ENCODE measurements at places on chromosomes 7 and 10. TPM values are rescaled to one million over a fixed set of nuclear protein-coding genes. Genes with fewer than 3 reads are reported as not detected.

- DNase-seq: no peak
Observed at GRCh38 chr10:36462194-36462593, 663.2 kb upstream of the ANKRD30A start.

DNA sequence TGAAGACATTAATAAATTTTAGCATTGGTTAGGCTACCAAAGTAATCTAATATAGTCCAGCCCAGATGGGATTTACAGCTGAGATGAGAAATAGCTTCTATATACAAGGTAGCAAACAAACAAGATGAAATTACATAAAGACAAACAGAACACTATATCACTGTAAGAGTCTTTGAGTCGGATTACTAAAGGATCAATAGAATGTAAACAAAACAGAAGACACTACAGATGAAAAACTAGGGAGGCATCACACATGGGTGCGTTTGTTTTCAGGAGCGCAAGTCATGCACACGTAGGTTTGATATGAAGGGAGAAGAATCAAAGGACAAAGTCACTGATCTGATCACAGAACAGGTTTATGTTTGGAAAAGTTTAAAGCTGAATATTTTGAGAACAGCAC, 26.5 kb downstream of the MPP7 start:
- no peak for DNase-seq

GRCh38 chr10:98694014-98694413, 247.3 kb upstream of the HPS1 start:
- no peak for DNase-seq

GRCh38 chr10:1367938-1368841, 312.0 kb downstream of the WDR37 start:
- DNase-seq: no peak

DNA sequence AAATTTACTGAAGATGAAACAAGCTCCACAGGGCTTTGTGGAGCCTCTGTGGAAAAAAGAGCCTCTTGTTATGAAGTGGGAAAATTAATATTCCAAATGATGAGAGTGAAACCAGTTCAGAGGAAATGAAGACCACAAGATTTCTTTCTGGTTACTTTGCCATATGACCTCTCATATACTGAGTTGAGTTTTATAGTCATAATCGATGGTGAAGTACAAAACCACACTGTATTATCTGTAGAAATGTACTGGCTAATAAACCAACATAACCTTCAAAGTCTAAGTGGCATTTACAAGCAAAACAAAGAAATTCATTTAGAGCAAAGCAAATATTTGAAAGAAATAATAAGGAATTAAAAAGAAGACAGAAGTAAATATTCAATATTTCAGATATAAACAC, 662.6 kb upstream of the ZWINT start:
- no peak for DNase-seq

DNA sequence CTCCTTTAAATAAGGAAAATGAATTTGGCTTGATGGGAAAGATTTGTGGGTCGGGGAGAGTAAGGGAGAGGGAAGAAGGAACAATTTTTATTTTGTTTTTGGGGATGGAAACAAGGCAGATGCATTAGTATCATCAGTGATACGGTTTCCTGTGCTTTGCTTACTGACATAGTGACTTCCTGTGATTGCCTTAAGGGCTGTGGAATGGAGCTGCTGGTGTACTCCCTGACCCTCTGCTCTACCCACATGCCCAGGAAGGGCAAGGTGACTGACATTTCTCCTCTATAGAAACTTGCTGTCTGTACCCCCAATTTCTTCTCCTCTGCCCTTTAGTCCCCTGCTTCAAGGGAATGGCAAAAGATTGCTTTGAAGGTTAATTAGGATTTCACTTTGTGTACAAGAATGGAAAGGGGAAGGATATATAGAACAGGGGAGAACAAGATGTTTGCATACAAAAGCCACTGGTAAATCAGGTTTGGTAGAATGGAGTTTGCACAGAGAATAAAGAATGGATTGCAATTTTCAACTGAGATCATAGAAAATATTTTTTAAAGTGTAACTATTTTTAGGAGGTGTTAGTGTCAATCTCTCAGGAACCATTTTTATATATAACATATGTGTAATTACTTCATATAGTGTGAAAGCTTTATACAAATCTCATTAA, 129.0 kb upstream of the AGR3 start:
- no peak for DNase-seq

GRCh38 chr10:49139846-49140195, 6.0 kb upstream of the FAM170B start:
- no peak for DNase-seq

DNA sequence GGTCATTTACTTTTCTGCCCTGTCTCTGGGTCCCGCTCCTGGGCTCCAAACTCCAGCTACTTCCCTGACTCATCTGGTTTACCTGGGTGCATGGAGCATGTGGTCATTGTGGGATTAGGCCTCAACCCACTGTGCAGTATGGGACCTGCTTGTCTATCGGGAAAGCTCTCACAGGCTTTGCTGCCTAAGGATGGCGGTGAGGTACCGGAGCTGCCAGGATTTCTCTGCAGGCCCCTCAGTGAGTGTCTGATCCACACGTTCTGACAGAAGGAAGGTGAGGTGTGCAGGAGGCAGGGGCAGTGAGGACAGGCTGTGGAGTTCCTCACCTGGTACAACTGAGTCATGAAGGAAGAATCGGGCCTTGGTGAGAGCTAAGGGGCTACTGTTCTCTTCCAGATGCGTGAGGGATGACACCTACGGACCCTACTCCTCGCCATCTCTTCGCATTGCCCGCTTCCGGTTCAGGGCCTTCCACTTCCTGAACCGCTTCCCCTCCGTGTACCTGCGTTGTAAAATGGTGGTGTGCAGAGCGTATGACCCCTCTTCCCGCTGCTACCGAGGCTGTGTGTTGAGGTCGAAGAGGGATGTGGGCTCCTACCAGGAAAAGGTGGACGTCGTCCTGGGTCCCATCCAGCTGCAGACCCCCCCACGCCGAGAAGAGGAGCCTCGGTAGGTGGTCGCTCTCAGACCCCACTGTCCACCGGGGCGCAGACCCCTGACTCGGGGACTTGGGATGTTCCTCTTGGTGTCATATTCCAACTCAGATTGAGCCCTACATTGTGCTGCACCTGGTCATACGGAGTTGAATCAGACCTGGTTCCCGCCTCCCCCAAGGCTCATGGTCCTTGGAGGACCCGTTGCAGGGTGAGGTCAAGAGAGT, 56.7 kb downstream of the C10orf120 start:
- no peak for DNase-seq

DNA sequence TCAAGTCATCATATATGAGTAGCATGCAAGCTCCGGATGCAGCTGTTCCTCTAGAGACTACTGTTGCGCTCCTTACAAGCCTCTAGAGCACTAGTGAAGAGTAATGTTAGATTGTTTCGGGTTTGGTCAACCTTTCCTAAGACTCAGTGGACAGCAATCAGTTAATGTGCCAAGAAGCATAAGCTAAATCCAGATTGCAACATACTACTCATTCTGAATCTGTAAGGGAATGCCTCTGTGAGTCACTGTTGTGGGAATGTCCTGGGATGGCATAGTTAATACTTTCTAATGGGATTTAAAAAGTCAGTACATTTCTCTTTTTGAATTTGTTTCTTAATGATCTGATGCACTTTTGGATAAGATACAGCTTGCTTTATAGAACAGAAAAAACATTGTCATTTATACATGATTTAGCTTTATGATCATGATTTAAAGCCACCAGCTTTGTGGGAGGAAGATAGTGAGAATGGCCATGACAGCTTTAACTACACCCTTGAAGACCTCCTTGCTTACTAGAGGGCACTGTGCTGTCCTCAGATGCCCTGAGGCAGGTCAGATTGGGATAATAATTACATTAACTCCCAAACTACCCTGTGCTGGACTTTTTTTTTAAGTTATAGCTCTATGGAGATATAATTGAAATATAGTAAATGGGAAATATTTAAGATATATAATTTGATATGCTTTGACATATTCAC, 138.4 kb downstream of the SDK1 start:
- no peak for DNase-seq

DNA sequence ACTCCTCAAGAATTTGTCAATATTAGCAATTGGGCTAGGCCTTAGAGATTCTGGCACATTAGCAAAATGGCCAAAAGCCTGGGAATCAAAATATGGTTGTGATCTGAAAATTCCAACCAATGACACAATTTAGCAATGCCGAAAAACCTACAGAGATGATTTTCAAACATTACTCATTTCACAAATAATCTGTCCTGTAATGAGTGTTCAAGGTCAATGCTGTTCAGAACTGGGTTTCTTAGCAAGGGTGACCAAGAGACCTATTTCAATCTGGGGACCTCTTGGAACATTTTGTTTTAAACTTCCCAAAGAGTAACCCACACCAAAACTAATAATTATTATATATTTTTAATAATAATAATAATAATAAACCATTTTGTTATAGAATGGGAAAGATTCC, 24.1 kb downstream of the ELMO1 start:
- DNase-seq: no peak

DNA sequence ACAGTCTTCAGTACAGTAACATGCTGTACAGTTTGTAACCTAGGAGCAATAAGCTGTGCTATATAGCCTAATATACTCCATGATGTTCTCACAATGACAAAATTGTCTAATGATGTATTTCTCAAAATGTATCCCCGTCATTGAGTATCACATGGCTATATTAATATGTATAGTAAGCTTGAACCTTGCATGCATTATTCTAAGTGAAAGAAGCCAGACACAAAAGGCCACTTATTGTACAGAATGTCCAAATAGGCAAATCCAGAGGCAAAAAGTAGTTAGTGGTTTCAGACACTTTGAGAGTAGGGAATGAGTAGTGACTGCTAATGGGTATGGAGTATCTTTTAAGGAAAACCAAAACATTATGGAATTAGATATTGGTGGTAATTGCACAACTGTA, 545.1 kb downstream of the ATRNL1 start:
- no peak for DNase-seq

- no peak for DNase-seq
Observed at GRCh38 chr10:132176623-132177500, 9.9 kb upstream of the DPYSL4 start.

DNA sequence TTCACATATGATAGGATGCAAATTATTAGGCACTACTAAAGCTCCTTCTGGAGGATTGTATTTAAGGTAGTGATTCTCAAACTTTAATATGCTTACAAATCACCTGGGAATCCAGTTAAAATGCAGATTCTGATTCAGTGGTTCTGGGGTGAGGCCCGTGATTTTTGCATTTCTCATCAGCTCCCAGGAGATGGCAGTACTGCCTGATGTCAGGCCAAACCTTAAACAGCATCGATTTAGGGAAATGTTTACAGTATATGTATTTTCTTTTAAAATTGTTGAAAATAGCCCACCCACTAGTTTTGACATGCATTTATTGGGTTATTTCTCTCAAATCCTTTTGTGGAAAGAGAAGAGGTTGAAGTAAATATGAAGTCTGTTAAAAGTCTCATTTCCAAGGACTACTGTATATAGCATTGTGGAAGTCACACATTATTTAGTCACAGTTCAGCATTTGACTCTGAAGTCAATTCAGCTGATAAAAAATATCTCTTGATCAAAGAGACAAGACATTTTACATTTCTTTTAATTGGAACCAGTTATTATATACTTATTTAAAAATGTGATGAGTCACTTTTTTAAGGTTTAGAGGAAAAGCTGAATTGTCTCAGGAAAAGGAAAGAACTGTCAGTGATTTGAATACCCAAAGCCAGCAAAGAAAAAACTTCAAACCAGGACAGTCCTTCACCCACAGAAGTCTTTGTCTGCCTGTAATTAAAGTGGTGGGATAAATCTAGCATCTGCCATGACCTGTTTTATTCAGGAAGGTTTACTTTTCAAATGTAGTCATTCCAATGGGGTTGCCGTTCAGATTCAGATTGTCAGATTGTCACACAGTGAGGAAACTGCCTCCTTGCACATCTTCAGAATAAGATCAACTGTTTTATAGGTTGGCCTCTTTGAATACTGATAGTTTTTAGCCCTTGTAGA, 21.1 kb upstream of the HBP1 start:
- peak; percentile 69 for DNase-seq

- no peak for DNase-seq
Observed at GRCh38 chr7:98288064-98288823, 6.8 kb downstream of the BRI3 start.

DNA sequence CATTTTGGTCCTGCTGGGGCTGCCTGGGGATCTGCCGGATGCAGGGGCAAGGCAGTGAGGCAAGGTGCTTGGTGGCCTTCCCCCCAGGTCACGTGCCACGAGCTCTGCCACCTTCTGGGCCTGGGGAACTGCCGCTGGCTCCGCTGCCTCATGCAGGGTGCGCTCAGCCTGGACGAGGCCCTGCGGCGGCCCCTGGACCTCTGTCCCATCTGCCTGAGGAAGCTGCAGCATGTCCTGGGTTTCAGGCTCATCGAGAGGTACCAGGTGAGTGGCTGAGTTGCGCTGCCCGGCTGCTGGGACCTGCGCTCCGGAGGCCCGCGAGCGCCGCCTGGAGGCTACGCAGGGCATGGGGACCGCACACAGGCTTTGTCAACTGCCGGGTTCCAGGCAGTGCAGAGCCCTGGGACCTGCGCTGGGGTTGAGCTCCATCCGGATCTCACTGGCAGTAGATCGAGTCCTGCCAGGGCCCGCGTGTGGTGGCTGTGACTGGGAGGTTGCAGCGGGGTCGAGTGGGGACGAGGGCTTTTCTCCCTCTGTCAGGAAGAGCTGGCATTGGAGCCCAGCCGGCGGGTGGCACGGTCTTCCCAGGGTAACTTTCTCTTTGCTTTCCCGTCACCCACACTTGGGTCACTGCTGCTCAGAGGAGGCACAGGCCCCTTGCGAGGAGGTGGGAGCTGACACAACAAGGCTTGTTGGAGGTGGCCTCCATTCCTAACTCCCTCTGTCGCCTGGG, 21.7 kb downstream of the AMZ1 start:
- DNase-seq: peak; percentile 86

DNA sequence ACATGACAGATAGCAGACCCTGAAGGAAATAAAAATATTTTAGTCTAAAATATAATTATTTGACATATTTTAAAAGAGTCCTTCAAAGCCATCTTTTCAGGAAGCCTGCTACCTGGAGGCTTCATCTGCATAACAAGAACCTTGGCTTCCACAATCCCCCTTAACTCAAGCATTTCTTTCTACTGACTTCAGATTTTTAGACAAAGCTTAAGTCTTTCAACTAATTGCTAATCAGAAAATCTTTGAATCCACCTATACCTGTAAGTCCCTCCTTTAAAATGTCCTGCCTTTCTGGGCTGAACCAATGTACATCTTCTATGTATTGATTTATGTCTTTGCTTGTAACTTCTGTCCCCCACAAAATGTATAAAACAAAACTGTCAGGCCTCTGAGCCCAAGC, 23.5 kb upstream of the PRF1 start:
- DNase-seq: no peak

DNA sequence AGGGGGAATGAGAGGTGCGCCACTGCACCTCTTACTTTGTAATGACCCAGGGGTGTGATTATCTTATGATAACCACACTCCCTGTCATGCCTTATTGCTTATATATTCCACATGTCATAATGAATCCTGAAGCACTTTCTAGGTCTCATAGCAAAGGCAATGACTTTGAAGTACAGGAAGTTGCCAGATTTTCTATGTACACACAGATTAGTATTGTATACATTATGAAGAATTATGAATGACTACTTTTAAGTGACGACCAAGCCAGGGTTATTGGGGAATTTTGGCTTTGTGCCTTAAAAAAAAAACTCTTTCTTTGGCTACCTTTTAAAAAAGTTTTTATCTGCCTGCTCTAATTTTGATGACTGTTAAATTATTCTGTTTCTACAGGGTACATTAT, 269.6 kb downstream of the MDFIC start:
- DNase-seq: no peak

The AMZ1 gene
- total RNA-seq: 0.54 TPM

The FBXL13 gene
- 2.4 TPM for total RNA-seq

The LRRD1 gene
- not detected for total RNA-seq

The GRID1 gene
- not detected for total RNA-seq
